ENCODE measurements at places on chromosomes 1 and 21. TPM values are rescaled to one million over a fixed set of nuclear protein-coding genes. Genes with fewer than 3 reads are reported as not detected.

KCNT2 gene
- total RNA-seq: 31.2 TPM

SMIM34 gene
- total RNA-seq: not detected

LAMC2 gene
- 4.3 TPM for total RNA-seq

GPATCH2 gene
- 54.0 TPM for total RNA-seq

NKAIN1 gene
- 1.1 TPM for total RNA-seq

VANGL1 gene
- 15.3 TPM for total RNA-seq

GRHL3 gene
- total RNA-seq: 15.1 TPM

TTLL10 gene
- not detected for total RNA-seq

CYP4X1 gene
- total RNA-seq: 7.0 TPM

RNASEL gene
- 17.2 TPM for total RNA-seq

GUCA2B gene
- total RNA-seq: not detected

POFUT2 gene
- total RNA-seq: 36.3 TPM

TSPAN1 gene
- 7.9 TPM for total RNA-seq

SFN gene
- total RNA-seq: 8.6 TPM

OR2G6 gene
- not detected for total RNA-seq

WNT4 gene
- 3.0 TPM for total RNA-seq

BTBD8 gene
- total RNA-seq: 16.1 TPM

MASP2 gene
- total RNA-seq: not detected

VHLL gene
- total RNA-seq: not detected

AADACL4 gene
- total RNA-seq: 0.37 TPM

ELK4 gene
- 41.9 TPM for total RNA-seq

SMCP gene
- not detected for total RNA-seq

ADAMTSL4 gene
- total RNA-seq: 35.5 TPM

CELA3A gene
- not detected for total RNA-seq

IRF6 gene
- total RNA-seq: 25.0 TPM

LDLRAD2 gene
- total RNA-seq: 0.63 TPM

RHOU gene
- 40.4 TPM for total RNA-seq

LIN28A gene
- not detected for total RNA-seq

CELA3B gene
- not detected for total RNA-seq

ATAD3B gene
- total RNA-seq: 11.3 TPM

ANKRD35 gene
- 2.2 TPM for total RNA-seq

SERPINC1 gene
- not detected for total RNA-seq

TNFRSF18 gene
- total RNA-seq: not detected

ERVH48-1 gene
- not detected for total RNA-seq

TTC34 gene
- 0.32 TPM for total RNA-seq

SLC45A1 gene
- total RNA-seq: 1.6 TPM

BARHL2 gene
- total RNA-seq: not detected

LCE6A gene
- total RNA-seq: not detected

CRB1 gene
- total RNA-seq: 0.58 TPM

LCE2B gene
- not detected for total RNA-seq

MPZ gene
- 27.1 TPM for total RNA-seq

TBX15 gene
- total RNA-seq: 5.2 TPM

CAMSAP2 gene
- 61.5 TPM for total RNA-seq

KPRP gene
- not detected for total RNA-seq

KRTAP13-3 gene
- total RNA-seq: not detected

KIF2C gene
- total RNA-seq: 9.4 TPM

DYNLT5 gene
- 6.8 TPM for total RNA-seq

PALMD gene
- 21.1 TPM for total RNA-seq

CFAP141 gene
- total RNA-seq: not detected

COL9A2 gene
- total RNA-seq: 8.7 TPM

EVA1C gene
- 5.7 TPM for total RNA-seq

NR1I3 gene
- not detected for total RNA-seq

WNT3A gene
- total RNA-seq: not detected

OR2T33 gene
- not detected for total RNA-seq

DCLRE1B gene
- 5.0 TPM for total RNA-seq

Measured in urinary bladder (tissue), 4 donors.